ENCODE measurements at places on chromosomes 1 and 21.

DNA sequence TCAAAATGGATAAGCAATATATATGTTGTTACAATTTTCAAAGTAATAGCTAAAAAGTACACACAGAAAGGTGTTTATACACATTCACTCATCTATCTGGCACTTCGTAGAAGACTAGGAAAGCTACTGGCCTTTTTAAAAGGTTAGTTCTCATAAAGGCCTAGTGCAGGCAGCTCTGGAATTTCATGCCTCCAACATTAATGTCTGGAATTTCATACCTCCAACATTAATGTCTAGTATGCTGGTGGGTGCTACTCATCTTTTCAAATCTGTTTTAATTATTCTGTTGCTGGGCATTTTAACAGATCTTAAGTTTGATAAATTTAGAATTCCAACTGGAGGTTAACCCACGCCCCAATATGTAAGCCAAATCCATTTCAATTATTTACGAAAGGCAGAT is 124.2 kb downstream of the AKT3 start:
- DNase-seq, result no peak

GRCh38 chr1:90727917-90728501 is 10.9 kb upstream of the BARHL2 start:
- no peak for DNase-seq

- no peak for DNase-seq
Observed at GRCh38 chr21:38524168-38525153, 26.2 kb upstream of the ERG start.

GRCh38 chr1:180936110-180937011 is 23.7 kb downstream of the KIAA1614 start:
- no peak for DNase-seq

- DNase-seq, result peak; percentile 56
Observed at GRCh38 chr1:185096531-185096930, 51.2 kb downstream of the RNF2 start.

GRCh38 chr21:45709173-45709572 is 65.6 kb downstream of the PCBP3 start:
- peak; percentile 30 for DNase-seq

- DNase-seq, result no peak
Observed at GRCh38 chr1:205256951-205257625, 29.3 kb downstream of the TMCC2 start.

DNA sequence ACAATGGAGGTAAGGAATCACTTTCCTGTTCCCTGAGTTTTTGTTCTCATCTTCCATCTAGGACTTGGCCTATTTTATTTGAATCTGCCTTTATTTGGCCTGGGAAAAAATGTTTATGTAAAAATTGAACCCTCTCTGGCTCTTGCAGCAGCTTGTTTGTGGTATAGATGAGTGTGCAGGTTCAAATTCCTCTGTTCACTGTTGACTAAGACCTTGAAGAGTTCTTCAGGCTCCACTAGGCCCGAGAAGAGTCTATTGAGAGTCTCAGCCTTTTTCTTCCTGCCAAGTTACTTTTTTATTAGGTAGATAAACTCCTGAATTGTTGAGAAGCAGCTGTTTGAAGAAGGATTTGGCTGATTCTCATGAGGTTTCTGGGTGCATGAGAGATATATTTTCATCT is 248.8 kb upstream of the ADGRL2 start:
- no peak for DNase-seq

GRCh38 chr1:240395336-240395735 is 216.6 kb downstream of the GREM2 start:
- DNase-seq, result no peak

DNA sequence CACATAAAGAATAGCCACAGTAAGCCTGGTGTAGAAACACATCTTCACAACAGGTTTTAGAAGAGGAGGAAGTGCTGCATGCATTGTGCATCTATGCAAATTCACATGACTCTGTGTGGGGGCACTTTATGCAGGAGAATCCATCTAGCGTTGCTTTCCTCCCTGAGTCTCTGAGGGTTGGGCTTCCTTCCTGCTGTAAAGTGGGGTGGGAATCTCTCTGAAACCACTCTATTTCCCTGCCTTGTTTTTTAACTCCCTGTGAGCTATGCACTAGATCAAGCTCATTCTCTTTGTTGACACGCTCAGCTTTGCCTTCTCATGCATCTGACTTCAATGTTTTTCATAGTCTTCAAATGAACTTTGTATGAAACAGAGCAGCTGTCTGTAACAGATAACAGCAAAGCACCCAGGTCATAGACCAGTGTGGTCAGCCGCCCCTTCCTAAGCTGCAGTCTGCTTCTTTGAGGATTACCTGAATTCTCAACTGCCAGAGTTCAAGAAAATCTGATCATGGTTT is 102.7 kb upstream of the DPH5 start:
- no peak for DNase-seq

GRCh38 chr1:158728510-158729225 is 8.1 kb upstream of the OR6K3 start:
- DNase-seq, result no peak

- no peak for DNase-seq
Observed at GRCh38 chr1:177181280-177181630, 10.5 kb downstream of the BRINP2 start.

Measured in IMR-90 (cell line).